Fibroblast of pulmonary artery (primary cell): ENCODE measurements at places on chromosomes 12 and 14.
A peak's percentile ranks its signal among the peaks of the same experiment; 100 is the strongest.

DNA sequence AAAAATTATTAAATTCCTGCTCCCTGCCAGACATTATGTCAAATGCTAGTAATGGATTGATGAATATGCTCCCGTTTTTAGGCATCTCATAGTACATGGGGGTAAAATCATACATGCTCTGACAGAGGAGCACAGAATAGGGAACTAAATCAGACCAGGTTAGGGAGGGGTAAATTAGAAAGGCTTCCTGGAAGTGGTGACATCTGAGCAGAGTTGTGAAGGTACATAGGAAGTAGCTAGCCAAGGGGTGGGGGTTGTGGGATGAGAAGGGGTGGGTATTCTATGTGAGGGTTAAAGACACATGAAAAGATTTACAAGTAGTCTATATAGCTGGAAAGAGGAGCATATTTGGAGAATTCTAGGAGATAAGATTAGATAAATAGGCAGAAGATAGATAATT, 171.7 kb upstream of the FBXO33 start:
- DNase-seq = no peak

GRCh38 chr12:100868487-100868886, 73.9 kb downstream of the ANO4 start:
- DNase-seq = peak; percentile 22

- DNase-seq = no peak
Measured at GRCh38 chr14:71163842-71164629, 256.8 kb downstream of the PCNX1 start.

DNA sequence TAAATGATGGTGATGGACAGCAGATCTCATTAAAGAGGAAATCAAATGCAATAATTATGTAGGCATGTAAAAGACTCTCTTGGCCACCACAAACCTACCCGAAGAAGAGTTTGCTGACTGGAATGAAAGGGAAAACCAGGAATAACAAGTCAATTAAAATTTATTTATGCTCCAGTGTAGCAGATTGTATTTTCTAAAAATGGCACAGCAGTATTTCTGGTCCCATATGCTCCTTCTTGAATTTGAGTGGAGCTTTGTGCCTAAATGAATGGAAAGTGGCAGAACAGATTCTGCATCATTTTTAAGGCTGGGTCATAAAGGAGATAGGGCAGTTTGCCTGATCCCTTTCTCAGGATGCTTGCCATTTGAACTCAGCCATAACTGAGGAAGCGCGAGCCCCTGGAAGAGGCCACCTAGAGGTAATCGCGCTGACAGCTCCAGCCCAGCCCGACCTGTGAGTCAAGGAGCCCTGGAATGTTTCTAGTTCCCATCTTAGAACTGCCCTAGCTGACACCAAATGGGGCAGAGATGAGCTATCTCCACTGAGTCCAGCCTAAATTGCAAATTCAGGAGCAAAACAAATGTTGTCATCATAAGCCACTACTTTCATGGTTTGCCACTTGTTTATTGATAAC, 229.2 kb upstream of the TMTC1 start:
- DNase-seq = no peak

DNA sequence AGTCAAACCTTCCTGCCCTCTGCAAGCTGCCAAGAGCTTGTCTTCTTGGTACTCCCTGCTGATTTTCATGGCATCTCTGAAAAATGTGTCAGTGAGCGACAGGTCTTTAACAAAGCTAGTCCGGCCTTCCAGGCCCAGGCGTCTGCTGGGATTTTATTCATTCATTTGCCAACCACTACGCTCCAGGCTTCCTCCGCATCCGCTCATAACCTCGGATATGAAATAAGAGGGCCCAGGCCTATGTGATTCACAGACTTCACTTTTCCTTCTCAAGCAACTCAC, 13.8 kb downstream of the TSPAN9 start:
- DNase-seq = no peak

GRCh38 chr12:52617403-52617785, 965 bp downstream of the KRT73 start:
- DNase-seq = no peak

DNA sequence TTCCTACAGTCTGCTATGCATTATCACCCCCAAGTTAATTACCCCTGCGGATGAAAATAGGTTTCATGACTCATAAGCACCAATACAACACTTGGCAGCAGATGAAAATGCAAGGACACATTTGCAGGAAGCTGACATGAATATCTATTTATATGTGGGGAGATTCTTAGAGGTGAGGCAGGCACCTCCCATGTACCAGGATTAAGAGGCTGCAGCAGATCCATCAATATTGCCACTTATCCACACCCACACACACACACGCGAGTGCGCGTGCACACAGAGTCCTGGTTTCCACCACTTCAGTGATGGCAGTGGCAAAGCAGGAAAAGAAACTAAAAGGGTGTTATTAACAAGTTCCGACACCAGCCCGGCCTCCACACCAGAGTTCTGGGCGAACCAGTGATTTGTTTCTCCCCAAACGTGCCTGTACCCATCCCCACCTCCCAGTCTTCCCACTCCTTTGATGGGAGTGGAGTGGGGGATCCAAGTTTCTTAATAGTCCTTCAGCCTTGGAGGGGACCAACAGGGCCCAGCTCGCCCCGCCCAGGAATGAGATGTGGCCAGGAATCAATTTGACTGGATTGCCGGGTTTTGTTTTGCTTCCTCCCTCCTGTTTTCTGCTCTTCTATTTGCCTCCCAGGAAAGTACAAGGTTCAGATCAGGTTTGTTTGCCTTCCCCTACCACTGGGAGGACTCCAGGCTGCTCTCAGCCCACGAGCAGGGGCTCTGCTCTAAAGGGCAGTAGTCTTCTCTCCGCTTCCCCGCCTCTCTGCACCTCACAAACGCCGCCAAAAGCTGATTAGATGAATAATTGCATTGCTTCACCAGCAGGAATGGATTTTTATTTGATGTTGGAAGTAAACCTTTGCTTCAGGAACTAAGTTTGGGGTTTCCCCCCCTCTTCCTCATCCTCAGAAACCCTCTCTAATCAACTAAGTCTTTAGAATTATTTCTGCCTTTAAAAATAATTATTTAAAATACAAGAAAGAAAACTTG, 5.2 kb downstream of the IRF2BPL start:
- peak; percentile 57 for DNase-seq

DNA sequence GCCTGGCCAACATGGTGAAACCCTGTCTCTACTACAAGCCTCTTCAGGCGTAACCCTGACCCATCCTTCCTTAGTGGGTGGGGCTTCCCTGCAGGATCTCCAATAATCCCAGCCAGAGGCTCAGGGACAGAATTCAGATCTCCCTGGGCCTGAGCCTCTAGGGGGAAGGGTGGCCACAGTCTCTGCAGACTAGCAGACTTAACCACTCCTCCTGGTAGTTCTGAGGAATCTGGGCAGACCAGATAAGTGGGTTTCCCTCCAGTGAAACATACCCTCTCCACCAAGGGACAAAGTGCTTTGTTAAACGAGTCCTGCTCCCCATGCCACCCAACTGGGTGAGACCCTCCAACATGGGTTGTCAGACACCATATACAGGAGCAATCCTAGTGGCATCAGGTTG, 36.6 kb upstream of the TRIM9 start:
- DNase-seq = no peak

DNA sequence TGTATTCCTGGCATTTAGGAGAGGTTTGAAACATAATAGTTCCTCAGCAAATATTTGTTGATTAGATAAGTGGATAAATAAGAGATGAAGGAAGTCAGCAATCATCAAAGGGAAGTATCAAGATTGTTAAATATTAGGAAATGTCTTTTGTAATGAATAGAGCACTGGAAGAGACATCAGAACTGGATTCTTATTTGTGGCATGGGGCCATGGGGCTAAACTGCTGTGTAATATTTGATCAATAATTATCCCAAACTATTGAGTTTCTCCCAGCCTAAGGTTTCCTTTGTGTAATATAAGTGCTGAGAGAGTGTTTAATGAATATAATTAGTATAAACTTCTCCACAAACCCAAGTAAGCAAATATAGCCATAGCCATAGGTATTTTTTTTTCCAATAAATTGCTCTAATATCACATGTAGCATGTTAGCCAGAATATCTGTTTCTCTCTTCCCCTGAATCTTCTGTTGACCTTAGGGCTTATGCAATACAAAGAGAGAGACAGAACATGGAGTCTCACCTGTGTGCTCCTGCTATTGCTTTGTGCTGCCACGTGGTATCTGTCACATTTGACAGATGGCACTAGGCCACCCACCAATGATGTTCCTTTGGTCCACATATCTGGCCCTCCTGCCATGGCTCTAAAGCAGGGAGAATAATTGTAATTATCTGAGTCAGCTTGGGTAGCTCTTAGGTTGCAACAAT, 658.7 kb downstream of the SOX5 start:
- no peak for DNase-seq

- DNase-seq = peak; percentile 61
Measured at GRCh38 chr12:32917094-32917611, 20.6 kb upstream of the PKP2 start.

DNA sequence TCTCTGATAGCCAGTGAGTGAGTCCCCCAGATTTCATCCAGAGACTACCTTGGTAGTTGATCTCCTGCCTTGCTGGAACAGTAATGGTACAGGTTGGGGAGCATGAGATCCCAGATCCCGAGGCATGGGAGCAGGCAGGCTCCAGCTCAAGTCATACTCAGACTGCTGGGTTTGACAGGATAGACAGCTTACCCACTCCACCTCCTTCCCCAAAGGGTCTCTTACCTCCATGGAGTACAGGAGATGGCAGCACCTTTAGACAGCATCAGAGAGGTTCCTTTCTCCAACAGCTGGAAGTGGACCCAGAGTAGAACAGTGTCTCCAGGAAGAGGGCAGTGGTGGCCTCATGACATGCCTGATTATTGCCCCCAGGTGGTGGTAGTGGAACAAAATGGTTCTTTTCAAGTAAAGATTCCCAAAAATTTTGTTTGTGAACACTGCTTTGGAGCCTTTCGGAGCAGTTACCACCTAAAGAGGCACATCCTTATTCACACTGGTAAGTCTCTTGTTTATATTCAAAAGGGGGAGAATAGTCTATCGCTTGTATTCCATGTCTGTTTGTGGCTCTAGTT, 4.9 kb upstream of the CSAD start:
- no peak for DNase-seq

- DNase-seq = no peak
Measured at GRCh38 chr12:100133200-100133599, 9.5 kb downstream of the BLTP3B start.

- DNase-seq = no peak
Measured at GRCh38 chr14:47526591-47527244, 148.7 kb downstream of the MDGA2 start.

- no peak for DNase-seq
Measured at GRCh38 chr14:36655571-36655962, 6.1 kb upstream of the PAX9 start.

DNA sequence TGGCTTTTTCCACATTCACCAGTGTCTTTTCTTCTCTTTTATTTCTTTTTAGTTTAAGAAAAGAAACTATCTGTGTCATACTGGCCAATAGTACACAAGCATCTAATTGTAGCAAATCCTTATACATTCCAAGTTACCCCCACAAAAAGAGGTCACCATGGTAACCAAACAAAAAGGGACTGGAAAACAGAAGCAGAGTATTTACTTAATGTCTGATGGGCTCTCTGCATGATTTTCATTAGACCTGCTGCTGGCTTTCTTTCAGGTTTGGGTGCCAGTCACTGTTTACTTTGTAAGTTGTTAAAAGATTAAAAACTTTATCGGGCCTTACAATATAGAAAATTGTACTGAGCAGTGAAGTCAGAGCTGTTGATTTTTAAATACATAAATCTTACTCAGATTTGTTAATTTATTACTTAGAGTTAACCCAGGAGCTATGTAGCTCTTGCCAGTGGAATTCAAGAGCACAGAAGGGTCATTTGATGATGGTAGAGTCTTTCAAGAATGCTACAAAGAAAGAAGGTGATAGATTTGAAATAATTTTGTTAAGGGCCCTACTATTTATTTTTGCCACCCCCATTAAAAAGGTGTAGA, 123.9 kb downstream of the BRMS1L start:
- peak; percentile 8 for DNase-seq

GRCh38 chr14:104081261-104081835, 4.2 kb upstream of the ASPG start:
- DNase-seq = no peak

GRCh38 chr14:51957950-51958349, 31.4 kb upstream of the RTRAF start:
- peak; percentile 92 for DNase-seq

DNA sequence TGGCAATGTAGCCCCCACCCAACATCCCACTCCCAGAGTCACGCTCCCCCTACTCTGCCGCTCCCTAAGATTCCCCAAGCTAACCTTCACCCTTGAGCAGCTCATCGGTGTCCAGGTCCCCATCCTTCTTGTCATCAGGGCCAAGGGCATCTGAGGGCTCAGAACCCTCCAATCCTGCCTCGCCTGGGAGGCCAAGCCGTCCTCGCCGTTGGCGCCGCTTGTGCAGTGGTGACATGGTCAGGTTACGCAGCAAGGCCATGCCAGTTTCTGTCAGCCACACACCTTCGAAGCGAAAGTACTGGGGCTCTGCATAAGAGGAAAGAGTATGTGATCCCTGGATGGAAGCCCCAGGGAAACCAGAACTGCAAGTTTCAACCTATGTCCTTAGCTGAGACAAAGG, 15.9 kb downstream of the KMT2D start:
- DNase-seq = no peak

GRCh38 chr12:116647813-116648212, 88.6 kb downstream of the MAP1LC3B2 start:
- no peak for DNase-seq

DNA sequence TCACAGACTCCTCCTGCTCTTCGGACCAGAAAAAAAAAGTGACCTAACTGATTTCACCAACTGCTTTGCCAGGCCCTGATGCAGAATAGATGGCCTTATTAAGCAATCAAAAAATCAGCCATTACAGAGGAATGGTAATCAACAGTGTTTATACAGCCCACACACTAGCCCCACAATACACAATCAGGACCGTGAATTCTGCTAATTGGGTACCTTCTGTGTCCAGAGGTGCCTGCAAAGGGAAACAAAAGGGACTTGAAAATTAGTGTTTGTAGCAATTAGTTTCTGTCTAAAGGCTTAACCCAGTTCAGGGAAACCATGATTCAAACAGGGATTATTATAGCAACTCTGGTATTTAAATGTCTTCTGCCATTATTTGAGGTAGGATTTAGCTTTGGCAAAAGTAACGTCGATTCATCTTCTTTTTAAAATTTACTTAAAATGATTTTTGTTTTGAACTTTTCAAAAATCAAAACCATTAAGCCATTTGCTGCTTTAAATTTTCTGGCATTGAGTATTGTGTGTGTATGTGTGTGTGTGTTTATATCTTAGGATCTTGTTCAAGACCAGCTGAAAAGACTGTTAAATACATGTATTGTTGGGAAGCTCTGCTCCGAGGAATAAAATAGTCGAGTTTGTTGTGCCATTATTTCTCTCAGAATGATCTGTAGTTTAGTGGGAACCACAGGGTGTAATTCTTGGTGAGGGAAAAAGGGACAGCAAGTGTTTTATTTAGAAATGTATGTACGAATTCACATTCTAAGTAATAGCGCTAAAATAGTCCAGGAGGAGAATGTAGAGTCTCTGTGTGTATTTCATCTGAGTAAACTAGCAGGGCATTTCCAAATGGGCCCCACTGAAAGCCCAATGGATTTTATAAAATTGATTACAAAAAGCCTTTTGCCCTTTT, 156.1 kb downstream of the PTCSC3 start:
- DNase-seq = no peak

GRCh38 chr14:47507861-47508260, 167.5 kb downstream of the MDGA2 start:
- DNase-seq = no peak

- DNase-seq = peak; percentile 60
Measured at GRCh38 chr14:33938131-33938949, 12.5 kb downstream of the EGLN3 start.

- DNase-seq = peak; percentile 11
Measured at GRCh38 chr14:81435391-81436295, 35.5 kb upstream of the STON2 start.
